HCT116 (cell line): ENCODE measurements at places on chromosomes 7 and 10.

DNA sequence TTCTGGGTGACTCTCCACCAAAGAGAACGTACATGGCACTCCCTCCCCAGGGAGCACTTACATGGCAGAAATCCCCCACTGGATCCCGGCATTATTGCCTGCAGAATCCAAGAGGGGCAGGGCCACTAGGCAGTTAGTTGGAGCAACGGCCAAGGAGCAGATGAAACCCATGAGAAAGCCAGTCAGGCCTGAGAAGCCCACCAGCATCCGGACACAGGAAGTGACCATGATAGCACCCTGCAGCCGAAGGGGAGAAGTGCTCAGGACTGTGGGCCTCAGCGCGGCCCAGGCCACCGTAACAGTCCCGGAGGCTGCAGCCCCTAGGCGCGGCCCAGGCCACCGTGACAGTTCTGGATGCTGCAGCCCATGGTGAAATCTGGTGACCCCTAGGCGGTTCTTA, 43.5 kb downstream of the STRA8 start:
- DNase-seq = no peak

- DNase-seq = no peak
These were observed 26.1 kb downstream of the UBE2H start for GRCh38 chr7:129926618-129927017.

GRCh38 chr10:3438606-3439005, 266.0 kb upstream of the PITRM1 start:
- DNase-seq = no peak

DNA sequence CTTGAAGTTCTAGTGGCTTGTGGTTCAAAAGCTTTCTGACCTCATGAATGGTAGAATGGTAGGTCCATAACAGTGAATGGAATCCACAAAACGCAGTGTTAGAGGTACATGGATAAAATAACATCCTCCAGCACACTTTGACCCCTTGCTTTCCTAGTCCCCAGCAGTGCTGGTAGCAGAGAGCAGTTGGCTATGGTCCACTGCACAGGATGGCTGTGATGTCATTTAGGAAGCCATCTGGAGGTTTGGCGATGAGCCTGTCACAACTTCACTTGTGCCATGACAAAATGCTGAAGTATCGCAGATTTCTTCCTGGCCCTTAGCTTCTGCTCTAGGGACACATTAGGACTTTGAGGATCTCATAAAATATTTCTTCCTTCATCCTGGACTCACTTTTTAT, 300.0 kb upstream of the FZD8 start:
- no peak for DNase-seq

DNA sequence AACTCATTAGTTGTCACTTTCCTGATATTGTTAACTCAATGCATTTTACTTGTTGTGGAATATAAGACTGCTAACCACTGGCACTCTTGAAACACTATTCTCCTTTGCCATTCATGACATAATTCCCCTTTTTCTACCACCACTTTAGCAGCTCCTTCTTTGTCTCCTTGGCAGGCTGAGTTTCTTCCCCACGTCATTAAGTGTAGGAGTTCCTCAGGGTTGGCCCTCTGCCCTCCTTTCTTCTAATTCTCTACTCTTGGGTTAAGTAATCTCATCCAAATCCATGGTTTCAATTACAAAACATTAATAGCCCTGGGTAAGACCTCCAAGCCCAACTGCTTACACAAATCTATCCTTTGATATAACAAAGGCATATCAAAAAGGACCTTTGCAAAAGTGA, 175.1 kb downstream of the HGF start:
- DNase-seq = no peak
